ENCODE measurements at places on chromosomes 6 and 20.

GRCh38 chr6:104601131-104601651 is 258.5 kb downstream of the HACE1 start:
- no peak for DNase-seq

DNA sequence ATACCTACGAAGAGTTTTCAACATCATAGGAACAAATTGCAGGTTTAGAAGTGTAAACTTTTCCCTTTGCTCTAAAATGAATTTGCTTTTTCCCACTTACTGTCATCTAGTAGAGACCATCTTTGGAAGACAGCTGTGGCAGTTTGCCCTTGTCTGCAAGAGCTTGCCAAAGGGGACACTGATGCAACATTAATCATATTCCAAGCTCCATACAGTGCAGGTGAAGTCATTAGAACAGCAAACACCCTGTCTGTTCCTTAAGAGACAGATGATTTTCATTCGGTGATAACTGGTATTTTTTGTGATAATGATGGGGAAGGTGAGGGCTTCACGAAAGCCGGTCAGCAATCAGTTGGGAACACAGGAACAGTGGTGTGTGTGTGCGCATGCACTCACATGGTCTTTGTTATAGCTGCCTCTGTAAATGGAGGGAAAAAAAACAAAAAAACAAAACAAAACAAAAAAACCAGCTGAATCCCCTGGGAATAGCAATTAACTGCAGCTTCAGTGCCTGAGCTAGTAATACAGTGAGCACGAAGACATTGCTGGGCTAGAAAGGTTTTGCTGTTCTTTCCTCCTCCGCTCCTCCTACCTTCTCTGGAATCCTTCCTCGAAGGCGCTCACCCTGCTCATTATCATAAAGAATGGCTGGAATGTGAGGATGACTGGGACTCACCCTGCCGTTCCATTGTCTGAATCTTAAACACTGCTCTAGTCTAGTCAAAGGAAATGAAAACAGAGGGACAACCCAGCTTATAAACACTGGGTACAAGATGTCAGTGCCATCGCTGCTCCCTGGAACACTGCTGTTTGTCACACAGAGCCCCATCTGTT is 35.2 kb upstream of the KIF13A start:
- DNase-seq = no peak

GRCh38 chr6:10359581-10359980 is 55.3 kb downstream of the TFAP2A start:
- no peak for DNase-seq

- no peak for DNase-seq
These were observed 45.7 kb downstream of the PREX1 start for GRCh38 chr20:48782053-48782452.

GRCh38 chr20:53032046-53032445 is 59.9 kb downstream of the TSHZ2 start:
- no peak for DNase-seq
